ENCODE measurements at places on chromosomes 2 and 18. TPM values are rescaled to one million over a fixed set of nuclear protein-coding genes. Genes with fewer than 3 reads are reported as not detected.

The TOGARAM2 gene
- polyA plus RNA-seq, result 0.69 TPM

The EFHD1 gene
- polyA plus RNA-seq, result 0.05 TPM

The ITGA4 gene
- 10.5 TPM for polyA plus RNA-seq

The AKAIN1 gene
- polyA plus RNA-seq, result not detected

DNA sequence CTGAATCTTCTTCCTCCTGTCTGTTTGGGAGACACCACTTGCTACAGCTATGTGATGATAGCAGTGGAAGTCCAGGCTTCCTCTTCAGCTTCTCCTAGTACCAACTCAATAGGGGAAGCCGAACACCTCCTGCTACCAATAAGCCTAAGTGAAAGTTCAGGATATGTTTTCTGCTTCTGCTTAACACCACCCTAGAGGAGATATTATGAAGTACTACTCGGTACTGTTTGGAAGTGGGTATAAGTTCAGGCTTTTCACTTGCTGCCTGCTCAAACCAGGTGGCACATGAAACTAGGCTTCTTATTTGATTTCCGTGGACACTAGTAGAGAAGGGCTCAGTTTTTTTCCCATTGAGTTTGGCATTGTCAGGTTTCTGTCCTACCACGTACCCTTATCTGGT is 99.8 kb downstream of the PTPN4 start:
- no peak for DNase-seq

- DNase-seq, result no peak
Observed at GRCh38 chr2:32363597-32363996, 6.8 kb downstream of the BIRC6 start.

DNA sequence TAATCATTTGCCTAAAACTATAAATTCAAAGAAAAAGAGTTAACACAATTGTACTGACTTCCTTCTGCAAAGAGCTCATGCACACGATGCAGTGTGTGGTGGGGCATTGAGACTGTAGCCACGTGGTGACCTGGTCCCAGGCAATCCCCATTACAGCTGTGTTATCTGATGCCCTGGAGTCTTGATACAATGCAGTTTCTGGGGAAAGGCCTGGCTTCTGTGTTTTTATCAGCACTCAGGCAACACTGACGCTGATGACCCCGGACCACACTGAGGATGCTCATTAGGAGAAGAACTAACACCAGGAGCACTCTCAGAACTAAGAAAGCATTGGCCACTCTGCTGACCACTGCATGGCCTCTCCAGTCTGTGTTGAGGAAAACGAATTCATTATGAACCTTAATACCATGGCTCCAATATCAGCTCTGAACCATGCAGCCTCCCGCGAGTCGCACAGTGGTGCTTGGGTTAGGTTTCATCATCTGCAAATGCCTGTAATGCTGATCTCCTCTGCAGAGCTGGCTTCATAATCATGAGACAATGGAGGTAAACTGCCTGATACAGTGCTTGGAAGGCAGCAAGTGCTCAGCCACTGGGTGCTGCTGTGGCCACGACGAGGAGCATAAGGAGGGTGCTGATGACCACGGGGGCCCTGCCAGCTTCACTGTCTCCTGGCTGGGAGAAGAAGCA is 218.5 kb downstream of the MYT1L start:
- DNase-seq, result peak; percentile 95

- no peak for DNase-seq
Observed at GRCh38 chr18:77068321-77069312, 64.0 kb downstream of the MBP start.

- DNase-seq, result no peak
Observed at GRCh38 chr2:126784621-126785020, 114.1 kb upstream of the TEX51 start.

GRCh38 chr2:154233231-154233630 is 361.5 kb downstream of the GALNT13 start:
- no peak for DNase-seq

DNA sequence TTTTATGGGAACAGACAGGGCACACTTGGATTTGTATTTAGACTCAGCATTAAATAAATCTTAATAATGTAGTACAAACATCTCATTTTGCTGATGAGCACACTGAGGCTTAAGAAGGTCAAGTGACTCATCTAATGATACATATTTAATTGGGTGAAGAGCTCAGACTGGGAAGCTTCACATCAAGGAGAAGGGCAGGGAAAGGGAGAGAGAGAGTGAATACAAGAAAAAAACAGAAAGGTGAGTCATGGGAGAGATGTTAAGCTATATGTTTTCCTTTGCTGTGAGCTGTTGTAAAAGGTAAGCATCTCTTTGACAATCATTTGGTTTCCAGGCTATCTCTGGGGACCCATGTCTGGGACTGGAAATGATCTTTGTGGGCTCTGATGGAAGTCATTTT is 277.8 kb downstream of the SETBP1 start:
- DNase-seq, result no peak

- DNase-seq, result no peak
Observed at GRCh38 chr2:133360190-133360589, 208.1 kb downstream of the NCKAP5 start.

GRCh38 chr2:207139552-207139951 is 26.2 kb downstream of the KLF7 start:
- DNase-seq, result no peak

- no peak for DNase-seq
Observed at GRCh38 chr18:57004366-57005121, 142.3 kb upstream of the BOD1L2 start.

- DNase-seq, result no peak
Observed at GRCh38 chr2:54599914-54600313, 123.5 kb upstream of the EML6 start.

DNA sequence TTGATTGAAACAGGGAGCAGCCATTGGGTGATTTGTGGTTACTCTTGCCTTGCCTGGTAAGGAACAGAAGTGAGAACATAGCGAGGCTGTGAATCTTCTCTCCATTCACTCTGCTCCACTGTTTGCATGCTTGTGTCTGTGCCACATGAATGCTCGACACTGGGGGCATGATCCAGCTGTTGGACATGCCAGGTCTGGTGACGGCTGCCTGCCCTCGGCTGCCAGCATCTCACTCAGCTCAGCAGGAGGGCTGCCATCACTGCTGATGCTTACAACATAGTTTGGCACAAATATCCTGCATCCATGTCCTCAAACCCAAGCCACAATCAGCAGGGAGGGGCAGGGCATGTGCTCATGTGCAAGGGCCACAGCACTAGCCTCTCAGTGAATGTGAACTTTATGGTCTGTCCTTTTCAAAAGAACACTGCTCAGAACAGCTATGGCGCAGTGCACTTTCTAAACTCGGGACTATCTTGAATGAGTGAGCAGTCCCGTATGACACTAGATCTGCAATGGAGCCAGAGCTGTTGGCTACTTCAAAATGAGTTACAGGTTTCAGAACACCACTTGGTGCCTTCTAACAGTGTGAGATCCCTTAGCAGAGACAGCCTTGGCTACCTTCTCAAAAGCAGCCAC is 126.3 kb downstream of the NRP2 start:
- no peak for DNase-seq
